ENCODE measurements at places on chromosomes 16 and 17.

DNA sequence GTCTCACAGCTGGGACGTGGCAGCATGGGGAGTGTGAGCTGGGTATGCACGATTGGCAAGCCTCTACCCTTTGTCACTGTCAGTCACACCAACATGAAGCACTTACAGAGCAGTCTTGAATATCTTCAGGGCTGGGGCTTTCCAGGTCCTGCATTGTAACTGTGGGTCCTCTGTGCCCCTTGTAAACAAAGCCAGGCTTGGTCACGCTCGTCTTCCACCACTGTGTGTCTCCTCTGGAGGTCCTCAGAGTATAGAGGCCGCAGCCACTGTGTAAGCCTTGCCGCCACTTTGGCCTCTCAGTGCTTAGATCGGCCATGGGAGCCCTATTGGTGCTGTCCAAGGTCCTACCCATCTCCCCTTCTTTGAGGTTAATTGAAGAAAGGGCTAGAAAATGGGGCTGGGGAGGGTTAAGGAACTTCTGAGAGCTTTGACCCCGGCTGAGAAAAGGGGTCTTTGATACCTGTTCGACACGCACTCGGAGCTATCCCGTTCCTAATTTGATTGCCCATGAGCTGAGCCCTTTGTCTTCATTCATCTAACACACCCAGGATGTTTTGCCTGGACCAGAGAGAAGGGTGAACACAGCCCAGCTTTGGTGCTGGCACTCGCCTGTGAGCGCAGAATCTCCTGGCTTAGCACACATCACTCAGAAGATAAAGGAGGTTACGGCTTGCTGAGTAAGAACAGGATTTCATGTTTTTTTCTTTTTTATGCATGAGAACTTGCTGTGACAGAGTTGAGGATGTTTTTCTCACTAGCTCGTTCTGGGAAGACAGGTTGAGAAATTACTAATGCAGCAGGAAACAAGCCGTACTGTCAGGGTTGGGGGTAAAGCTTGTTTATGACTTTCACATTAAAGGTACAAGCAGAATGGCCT lies 267.9 kb downstream of the CPPED1 start:
- peak; percentile 48 for DNase-seq

DNA sequence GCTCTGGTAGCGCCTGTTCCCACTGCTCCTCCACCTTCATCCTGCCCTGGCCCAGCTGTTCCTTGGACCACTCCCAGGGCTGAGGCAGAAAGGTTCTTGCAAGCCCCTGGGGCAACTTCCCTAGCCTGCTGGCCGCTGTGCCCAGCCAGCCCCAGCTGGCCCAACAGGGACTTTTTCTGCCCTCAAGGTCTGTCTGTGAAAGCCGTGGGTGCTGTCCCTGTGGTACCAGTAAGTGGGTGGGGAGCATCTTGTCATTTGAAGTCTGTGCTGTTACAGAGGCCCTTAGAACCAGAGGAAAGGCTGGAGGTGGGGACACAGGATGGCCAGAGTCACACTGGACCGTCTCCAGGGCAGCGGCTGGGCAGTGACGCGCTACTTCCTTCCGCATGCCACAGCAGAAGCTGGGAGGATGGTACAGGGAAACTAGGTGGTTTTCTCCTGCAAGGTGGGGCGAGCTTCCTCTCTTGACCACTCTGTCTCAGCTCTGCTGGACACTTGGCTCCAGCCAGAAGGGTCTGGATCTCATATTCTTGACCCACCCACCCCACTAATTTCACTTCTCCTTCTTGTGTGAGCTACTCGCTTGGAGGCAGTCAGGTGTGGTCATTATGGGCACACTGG lies 87.8 kb downstream of the PLCG2 start:
- no peak for DNase-seq

DNA sequence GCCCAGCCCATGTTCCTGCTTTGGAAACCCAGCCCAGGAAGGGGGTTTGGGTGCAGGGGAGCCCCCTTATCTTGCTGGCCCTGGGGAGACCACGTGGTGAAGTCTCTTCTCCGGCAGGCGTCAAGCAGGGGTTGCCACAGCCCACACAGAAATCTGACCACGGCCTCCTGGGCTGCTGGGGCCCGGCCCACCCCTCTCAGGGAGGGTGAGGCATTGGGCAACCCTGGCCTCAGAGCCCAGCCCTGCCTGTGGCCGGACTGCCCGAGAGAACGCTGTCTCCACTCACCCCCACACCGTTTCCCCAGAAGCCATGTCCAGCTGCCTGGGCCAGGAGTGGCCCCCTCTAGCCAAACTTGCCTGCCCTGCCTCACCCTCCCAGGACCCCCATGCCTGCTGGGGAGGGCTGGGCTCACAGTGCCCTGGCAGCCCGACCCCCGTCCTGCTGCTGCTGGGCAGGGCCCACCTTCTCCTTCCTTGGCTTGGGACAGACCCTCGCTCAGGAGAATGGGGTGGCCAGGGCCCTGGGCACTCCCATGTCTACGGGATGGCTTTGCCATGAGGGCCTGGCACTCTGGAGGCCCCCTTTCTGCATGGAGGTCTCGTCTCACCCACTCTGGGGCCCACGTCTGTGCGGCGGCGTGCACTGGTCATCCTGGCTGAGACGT lies 6.7 kb downstream of the RPUSD1 start:
- no peak for DNase-seq

- no peak for DNase-seq
Observed at GRCh38 chr17:19943026-19943425, 34.6 kb downstream of the AKAP10 start.

GRCh38 chr16:79128706-79129105 lies 471.8 kb downstream of the MAF start:
- DNase-seq, result no peak

DNA sequence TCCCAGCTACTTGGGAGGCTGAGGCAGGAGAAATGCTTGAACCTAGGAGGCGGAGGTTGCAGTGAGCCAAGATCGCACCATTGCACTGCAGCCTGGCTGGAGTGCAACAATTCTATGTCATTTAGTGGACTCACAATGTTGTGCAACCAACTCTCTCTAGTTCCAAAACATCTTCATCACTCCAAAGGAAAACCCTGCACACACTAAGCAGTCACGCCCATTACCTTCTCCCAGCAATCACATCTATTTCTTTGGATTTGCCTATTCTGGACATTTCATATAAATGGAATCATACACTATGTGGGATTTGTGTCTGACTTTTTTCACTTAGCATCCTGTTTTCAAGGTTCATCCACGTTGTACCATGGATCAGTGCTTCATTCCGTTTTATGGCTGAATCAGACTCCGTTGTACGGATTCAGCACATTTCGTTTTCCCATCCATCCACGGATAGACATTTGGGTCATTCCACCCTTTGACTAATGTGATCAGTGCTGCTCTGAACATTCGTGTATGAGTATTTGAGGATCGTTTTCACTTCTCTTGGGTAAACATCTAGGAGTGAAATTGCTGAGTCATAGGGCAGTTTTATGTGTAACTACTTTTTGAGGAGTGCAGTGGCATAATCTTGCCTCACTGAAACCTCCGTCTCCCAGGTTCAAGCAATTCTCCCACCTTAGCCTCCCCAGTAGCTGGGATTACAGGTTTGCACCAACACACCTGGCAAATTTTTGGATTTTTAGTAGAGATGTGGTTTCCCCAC lies 45.4 kb upstream of the EMP2 start:
- no peak for DNase-seq

DNA sequence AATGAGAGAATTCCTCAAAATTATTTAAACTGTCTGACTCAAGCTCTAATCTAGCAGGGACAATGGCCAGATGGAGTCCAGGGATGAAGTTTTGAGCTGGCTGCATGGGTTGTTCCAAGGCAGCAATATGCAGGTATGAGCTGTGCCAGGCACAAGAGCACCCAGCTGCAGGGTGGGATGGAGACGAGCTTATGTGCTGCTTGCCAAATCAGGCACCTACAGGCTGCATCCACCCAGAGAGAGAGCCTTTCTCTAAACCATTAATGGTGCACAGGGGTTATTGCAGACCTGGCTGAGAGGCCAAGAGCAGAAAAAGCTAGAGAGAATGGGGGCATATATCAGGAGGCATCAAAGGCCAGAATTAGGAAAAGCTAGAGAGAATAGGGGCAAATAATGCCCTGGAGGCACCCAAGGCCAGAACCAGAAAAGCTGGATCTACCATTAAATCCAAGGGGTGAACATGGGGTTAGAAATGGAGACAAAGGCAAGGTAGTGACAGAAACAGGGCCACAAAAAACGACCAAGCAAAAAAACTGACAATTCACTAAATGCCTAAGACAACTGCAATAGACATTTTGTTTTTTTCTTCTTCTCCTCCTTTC lies 11.0 kb downstream of the KRT33A start:
- DNase-seq, result no peak

Measured in GM12892 (cell line).